ENCODE measurements at places on chromosomes 5 and 9. TPM values are rescaled to one million over a fixed set of nuclear protein-coding genes. Genes with fewer than 3 reads are reported as not detected.

SPINK7 gene
- not detected for total RNA-seq

DNA sequence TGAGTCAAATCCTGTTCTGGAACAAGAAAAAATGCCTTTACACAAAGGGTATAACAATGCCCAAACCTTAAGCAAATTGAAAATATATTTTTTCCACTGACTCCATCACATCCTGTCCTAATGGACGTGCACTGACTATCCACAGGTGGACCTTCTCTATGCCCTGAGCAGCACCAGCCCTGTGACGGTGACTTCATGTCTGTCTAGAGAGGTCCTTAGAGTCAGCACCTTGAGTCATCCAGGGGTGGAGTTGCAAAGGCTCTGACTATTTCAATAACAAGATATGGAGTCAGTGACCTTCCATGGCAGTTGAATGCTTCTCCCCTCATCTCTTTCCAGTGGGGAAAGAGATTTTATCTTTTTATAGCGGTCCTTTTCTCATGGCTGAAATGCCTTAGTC is 78.0 kb downstream of the YIPF5 start:
- DNase-seq, result no peak

EIF4EBP3 gene
- total RNA-seq, result 11.5 TPM

DNA sequence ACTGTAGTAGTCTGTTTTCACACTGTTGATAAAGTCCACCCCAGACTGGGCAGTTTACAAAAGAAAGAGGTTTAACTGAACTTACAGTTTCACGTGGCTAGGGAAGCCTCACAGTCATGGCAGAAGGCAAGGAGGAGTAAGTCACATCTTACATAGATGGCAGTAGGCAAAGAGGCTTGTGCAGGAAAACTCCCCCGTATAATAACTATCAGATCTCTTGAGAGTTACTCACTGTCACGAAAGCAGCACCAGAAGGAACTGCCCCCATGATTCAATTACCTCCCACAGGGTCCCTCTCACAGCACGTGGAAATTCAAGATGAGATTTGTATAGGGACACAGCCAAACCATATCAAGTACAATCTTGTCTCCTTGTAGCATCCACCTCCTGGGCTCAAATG is 21.1 kb downstream of the PARP8 start:
- no peak for DNase-seq

SH3PXD2B gene
- 10.0 TPM for total RNA-seq
